ENCODE measurements at places on chromosomes 5 and 9. TPM values are rescaled to one million over a fixed set of nuclear protein-coding genes. Genes with fewer than 3 reads are reported as not detected.

GRCh38 chr5:57276353-57276752, 102.5 kb downstream of the GPBP1 start:
- DNase-seq, result no peak

GRCh38 chr5:173866243-173866857, 21.8 kb upstream of the CPEB4 start:
- DNase-seq, result no peak

- peak; percentile 34 for DNase-seq
These were observed 99.7 kb downstream of the SERINC5 start for GRCh38 chr5:80156156-80156555.

DNA sequence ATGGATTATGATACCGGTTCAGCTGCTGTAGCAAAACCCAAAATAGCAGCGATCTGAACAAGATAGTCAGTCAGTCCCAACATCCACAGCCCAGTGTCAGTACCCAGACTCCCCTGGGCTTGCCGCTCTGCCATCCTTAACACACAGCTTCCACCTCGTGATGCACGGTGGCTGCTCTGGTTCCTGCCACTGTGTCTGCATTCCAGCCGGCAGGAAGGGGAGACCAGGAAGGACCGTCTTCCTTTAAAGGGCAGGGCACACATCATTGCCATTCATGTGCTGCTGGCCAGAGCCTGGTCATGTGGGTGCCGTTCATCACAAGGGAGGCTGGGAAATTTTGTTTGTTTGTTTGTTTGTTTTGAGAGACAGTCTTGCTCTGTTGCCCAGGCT, 131.0 kb upstream of the IER5L start:
- DNase-seq, result no peak

- DNase-seq, result no peak
These were observed 1.4 kb upstream of the NFX1 start for GRCh38 chr9:33288828-33289483.

GRCh38 chr9:111992523-111992922, 95.9 kb downstream of the UGCG start:
- peak; percentile 49 for DNase-seq

DNA sequence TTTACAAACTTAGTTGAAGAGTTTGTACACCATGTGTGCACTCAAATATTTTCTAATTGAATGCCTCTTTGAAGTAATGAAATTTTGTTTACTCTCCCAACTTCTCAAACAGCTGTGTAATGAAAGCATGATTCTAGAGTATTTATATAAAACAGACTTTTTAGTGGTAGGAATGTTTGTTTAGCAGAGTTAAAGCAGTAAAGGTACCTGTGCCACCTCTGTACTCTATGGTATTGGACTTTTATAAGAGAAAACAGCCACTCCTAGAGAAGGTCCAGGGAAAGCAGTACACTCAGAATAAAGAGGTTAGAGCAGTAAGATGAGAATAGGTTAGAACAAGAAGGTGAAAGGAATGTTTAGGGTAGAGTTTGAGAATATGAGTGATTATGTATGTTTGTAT, 163.1 kb downstream of the CHSY3 start:
- DNase-seq, result no peak

- no peak for DNase-seq
These were observed 19.9 kb downstream of the UGT3A1 start for GRCh38 chr5:35971186-35971877.

DNA sequence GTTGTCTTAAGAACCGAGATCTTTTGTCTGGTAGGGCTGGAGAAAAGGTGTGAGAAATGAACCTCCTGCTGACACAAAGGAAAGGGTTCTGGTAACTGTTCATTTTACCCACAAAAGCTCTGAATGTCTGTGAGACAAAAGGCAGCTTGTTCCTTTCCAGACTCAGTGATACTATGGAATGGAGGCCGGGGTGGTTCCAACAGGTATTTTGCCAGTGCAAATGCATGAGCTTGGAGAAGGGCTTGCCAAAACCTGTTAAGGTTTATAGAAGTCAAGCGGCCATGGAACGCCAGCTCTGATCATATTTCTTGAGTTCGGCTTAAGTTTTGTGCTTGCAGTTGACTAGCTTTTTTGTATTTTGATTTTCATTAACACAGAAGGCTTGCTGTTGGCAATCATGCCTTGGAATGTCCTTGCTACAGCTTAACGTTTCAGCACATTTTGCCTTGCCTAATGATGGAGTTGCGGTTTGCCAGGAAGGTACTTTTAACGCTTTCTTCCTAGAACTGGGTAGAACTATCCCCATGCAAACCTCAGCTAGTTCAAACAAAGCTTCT, 328.6 kb downstream of the PIK3R1 start:
- DNase-seq, result no peak

- DNase-seq, result peak; percentile 37
These were observed 253.6 kb downstream of the MAST4 start for GRCh38 chr5:66849803-66850202.

- DNase-seq, result no peak
These were observed 67.6 kb upstream of the RASEF start for GRCh38 chr9:83130541-83130940.

- no peak for DNase-seq
These were observed 9.4 kb downstream of the RXRA start for GRCh38 chr9:134335486-134336220.

DNA sequence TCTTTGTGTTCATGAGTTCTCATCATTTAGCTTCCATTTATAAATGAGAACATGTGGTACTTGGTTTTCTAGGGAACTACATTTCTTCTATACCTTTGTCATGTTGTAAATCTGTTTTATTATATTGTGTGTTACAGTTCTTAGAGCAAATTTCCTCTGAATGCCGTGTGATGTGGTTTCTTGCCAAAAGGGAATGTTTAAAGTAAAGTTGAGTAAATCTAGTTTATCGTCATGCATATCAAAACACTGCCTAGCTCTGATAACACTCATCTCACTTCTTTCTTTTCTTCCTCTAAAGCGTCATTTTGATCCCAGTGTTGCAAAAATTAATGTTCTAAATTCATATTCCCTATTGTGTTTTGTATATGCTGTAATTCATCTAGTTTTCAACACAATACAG, 295.4 kb upstream of the HAPLN1 start:
- DNase-seq, result peak; percentile 92

DNA sequence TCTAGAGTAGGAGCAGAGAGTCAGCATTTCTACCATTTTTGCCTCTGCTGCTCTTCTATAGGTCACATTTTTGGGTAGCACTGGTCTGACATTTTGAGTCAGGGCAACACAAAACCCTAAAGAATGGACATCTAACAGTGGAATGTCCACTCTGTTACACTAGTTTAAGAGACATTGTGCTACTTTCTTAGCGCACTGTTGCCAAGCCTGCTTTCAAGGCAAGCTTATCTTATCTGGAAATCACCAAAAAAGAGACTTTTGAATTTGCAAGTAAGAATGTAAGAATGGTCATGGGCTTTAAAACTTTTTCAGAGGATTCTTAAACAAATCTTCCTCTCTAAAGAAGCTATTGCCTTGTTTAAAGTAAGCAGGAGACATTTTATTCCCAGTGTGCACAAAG, 73.0 kb upstream of the STARD4 start:
- no peak for DNase-seq

- DNase-seq, result peak; percentile 49
These were observed 415 bp downstream of the XRCC4 start for GRCh38 chr5:83077662-83078261.

DNA sequence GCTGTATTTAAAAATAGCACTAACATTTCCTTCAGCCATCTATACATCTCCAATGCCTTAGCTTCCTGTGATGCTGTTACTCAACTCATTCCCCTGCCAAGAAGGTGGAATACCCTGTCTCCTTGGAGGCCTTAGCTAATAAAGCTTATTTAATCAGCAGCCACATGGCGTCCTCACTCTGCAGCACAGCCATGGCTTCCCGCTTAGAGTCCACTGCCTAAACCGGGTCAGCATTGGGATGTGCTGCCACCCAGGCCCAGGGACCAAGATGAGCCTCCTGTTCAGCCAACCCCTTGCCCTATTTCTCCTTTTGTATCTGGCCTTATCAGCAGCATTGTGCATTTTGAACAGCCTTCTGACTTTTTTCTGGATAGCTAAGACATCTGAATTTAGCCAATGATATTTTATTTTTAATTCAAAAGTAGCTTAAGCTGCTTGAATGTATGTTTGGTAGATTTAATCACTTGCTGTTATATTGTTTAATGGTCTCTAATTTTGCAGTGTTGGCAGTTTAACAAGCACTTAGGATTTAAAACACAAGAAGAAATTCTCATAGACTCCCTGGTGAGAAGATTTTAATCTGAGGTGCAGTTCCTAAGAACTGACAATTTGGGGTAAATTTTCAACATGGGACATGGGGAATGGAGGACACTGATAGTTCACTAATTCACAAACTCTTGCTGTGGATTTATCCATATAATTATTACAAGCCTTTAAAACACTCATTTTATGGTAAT, 113.0 kb downstream of the RPS23 start:
- no peak for DNase-seq

GRCh38 chr9:99660191-99660636, 161.5 kb upstream of the NR4A3 start:
- DNase-seq, result no peak

GRCh38 chr9:130265431-130266235, at the start of gene HMCN2:
Gene HMCN2 (plus strand): TSS chr9:130265760. CDS start chr9:130265879, 119 bp downstream.
- peak; percentile 17 for DNase-seq

DNA sequence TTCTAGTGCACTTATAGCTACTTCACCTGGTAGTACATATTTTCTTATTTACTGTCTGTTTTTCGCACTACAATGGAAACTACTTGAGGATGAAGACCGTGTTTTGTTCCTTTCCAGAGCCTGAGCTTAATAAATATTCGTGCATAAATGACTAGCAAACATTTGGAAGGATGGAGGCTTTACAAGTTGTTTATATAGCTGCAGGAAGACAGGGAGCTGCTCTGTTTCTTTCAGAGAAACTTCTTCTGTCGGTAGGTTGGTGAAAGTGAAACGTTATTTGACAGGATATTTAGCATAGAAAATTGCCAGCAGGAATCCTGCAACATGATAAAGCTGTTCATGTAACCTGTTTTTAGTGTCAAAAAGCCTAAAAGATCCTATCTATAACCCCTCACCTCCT, 210.6 kb downstream of the PCSK5 start:
- peak; percentile 14 for DNase-seq

DNA sequence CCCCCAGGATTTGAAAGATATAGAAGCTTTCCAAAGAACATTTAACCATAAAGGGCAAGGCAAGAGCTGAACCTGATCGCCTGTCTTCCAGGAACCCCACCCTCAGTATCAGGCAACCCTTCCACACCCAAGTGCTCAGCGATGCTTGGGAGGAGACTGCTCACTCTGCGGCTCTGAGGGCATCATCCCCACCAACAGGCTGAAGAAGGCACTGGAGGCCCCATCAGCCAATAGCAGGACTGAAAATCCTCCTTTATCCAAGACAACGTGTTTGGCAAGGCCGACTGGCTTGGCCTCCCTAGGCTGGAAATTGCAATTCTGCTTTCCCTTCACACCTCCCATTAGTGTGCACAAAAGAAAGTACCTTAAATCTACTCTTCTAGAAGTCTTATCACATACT, 1.4 kb upstream of the PPP2CA start:
- DNase-seq, result no peak

GRCh38 chr5:111859031-111859430, 102.0 kb upstream of the NREP start:
- no peak for DNase-seq

DNA sequence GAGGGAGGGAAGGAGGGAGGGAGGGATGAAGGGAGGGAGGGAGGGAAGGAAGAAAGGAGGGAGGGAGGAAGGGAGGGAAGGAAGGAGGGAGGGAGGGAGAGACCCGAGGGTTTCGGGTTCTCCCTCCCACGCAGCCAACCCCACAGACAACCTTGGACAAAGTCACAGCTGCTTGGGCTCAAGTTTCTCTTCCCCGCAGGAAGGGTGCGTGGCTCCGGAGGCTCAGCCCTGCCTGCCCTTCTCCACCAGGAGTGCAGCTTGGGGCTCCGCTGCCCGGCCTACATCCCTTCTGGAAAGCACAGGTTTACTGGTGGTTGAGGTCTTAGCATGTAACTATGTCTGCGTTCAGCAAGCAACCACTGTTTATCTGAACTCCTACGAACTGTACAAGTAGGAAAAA, 15.0 kb downstream of the SLC12A7 start:
- DNase-seq, result no peak

DNA sequence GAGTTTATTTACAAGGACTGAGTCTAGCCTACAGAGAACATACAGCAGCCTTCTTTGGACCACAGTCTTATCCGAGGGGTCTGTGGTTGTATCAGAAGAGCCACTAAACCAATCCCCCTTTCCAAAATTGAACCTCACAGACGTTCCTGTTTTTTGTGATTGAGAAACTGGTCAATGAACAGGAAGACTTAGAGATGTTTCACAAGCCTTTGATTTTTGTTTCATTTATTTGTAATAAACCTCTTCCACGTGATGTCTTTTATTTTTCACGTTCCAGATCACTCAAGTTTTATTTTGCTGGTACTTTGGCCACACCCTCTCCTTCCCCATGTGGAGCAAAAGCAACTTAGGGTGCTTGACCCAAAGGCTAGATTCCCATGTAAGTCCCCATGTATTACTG, 16.1 kb downstream of the CCT5 start:
- no peak for DNase-seq

- peak; percentile 76 for DNase-seq
These were observed 12.8 kb upstream of the PRSS3 start for GRCh38 chr9:33782395-33783152.

DNA sequence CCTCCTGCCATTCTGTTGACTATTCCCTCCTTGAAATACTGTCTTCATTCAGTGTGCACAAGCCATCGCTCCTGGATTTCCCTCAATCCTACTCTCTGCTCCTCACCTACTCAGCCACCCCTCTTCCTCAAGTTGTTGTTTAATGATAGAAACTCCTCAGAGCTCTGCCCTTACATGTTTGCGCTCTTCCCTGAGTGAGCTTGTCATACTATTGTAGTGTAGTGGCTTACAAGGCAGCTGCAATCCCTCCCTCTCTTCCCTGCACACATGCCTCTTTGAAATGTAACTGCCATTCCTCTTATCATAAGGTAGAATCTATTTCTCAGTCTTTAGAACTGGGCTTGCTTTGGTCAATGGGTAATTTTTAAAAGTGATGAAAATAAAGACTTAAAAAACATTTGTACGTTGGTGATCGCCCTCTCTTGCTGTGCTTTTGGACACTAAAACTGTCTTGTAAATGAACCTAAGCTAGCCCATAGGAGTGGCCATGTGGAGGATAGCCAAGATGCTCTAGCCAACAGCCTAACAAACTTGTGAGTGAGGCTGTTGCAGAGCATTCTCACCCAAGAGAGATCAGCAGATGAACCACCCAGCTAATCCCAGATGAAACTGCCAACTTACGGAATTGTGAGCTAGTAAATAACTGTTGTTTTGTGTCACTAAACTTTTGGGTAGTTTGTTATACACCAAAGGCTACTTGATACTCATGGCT, 18.1 kb upstream of the SMAD5 start:
- DNase-seq, result no peak

Gene PDE6A
- total RNA-seq, result not detected

Gene PCDH1
- total RNA-seq, result 3.5 TPM

Gene FBXL7
- 10.6 TPM for total RNA-seq

Gene FAM151B
- 8.6 TPM for total RNA-seq

Gene GRXCR2
- not detected for total RNA-seq

Gene PRRC1
- total RNA-seq, result 96.0 TPM

Gene CATSPER3
- not detected for total RNA-seq

Gene GPR21
- 1.9 TPM for total RNA-seq

Gene DMXL1
- total RNA-seq, result 49.6 TPM

Gene NXNL2
- 7.7 TPM for total RNA-seq

Gene TXNDC8
- not detected for total RNA-seq

Gene GNG10
- 108 TPM for total RNA-seq

Measured in fibroblast of villous mesenchyme (primary cell).